ENCODE measurements at places on chromosomes 6 and 20.

GRCh38 chr20:9628141-9628540, 113.8 kb downstream of the LAMP5 start:
- peak; percentile 3 for DNase-seq

- peak; percentile 72 for DNase-seq
Measured at GRCh38 chr6:124870611-124871459, 91.4 kb upstream of the RNF217 start.

- no peak for DNase-seq
Measured at GRCh38 chr6:55530931-55531330, 48.1 kb downstream of the HMGCLL1 start.

- peak; percentile 92 for DNase-seq
Measured at GRCh38 chr6:16277101-16277981, 39.0 kb downstream of the GMPR start.

GRCh38 chr6:20569000-20569610, 34.8 kb downstream of the CDKAL1 start:
- DNase-seq: no peak

- peak; percentile 57 for DNase-seq
Measured at GRCh38 chr6:4805553-4806336, 29.5 kb downstream of the CDYL start.

DNA sequence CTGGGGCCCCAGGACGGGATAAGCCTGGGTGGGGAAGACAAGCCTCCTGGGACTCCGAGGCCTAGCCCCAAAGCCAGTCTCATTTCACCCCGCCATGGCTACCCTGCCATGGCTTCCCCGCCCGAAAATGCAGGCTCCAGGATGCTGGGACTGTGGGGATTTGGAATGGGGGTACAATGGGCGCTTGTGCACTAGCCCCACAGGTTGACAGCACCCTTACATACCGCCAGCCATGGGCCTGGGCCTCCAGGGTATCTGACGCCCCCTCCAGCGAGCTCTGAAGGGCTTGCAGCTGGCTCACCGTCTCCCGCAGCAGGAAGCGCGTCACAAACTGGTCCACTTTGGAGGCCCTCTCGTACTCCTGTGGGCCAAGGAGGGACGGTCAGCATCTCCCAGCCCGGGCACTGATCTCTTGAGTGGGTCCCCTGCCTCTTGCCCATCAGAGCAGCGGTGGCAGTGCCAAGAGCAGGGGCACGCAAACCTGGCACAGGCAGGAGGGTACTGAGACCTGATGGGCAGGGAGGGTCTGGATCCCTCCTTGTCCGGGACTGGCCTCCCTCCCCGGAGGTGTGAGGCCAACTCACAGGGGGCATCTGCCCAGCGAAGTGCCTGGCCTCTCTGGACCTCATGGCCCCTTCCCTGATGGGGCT, 2.0 kb upstream of the C20orf144 start:
- no peak for DNase-seq

- no peak for DNase-seq
Measured at GRCh38 chr6:122347280-122347679, 52.2 kb upstream of the HSF2 start.

DNA sequence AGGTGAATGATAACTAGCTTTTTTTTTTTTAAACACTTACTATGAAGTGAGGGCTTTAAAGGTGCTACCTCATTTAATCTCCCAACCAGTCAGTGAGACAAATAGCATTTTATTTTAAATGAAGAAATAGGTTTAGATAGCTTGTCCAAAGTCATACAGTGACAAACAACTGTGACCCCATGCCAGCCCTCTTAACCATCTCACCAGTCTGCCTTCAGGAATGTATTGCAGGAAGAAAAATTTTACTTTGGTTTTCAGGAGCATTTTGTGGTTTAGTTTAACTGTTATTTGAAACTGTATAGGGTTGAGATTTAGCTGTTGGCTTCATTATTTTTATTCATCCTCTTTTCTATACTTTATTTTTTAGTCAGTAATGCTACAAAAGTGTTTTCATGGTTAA, 18.6 kb downstream of the DSE start:
- no peak for DNase-seq

DNA sequence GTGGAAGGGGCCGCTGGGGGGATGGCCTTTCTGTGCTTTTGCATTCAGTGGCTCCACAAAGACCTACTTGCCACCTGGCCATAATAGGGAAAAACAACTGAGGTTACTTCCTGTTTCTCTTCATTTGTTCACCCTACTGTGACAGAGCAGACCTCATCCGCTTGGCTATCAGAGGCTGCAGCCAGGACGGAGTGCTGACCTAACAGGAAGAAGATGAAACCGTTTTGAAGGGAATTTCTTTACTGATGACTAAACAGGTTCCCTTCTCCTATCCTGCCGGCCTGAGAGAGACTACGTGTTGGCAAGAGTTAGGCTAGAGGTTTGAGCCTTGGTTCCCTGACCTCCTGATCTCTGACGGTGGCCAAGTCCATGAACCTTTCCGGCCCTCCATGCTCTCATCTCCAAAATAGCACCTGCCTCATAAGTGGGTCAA, 21.3 kb downstream of the PRR18 start:
- no peak for DNase-seq

DNA sequence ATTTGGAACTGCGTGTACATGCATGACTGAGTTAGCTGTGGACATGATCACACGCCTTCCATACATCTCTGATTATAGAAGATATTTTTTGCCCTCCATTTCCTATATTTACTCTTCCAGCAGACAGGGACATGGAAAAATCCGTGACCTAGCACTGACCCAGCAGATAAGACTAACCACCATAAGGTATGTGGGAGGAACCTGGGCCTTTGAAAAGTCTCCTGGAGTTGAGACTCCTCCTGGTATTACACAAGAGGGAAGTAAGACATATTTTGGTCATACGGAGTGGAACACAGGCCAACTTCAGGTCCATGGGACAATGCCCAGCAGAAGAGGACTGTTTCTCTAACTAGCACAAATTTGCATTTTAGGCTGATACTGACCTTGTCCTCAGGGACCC, 13.7 kb upstream of the SIRPB1 start:
- peak; percentile 9 for DNase-seq

GRCh38 chr6:8865451-8865850, 430.1 kb upstream of the SLC35B3 start:
- DNase-seq: no peak

DNA sequence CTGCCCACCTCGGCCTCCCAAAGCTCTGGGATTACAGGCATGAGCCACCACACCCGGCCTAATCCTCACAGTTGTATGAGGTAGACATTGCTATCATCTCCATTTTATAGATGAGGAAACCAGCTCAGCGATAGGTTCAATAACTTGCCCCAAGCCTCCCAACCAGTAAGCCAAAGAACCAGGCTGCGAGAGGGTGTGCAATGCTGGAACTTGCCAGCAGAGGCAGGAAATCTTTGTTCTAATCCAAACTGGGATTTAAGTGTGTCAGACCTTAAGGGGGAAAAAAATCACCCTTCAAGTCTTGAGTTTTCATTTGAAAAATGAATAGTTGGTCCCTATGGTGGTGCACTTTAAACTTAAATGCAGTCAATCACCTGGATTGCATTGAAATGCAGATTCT, 20.1 kb upstream of the RNGTT start:
- DNase-seq: peak; percentile 75

DNA sequence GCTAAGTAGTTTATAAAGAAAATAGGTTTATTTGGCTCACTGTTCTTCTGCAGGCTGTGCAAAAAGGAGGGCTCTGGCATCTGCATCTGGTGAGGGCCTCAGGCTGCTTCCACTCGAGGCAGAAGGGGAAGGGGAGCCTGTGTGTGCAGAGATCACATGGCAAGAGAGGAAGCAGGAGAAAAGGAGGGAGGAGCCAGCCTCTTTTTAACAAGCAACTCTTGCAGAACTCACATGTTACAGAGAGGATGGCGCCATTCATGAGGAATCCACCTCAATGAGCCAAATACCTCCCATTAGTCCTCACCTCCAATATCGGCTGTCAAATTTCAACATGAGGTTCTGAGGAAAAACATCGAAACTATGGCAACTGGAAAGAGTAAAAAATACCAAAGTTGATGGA, 666.6 kb upstream of the SLC35B3 start:
- DNase-seq: no peak

- no peak for DNase-seq
Measured at GRCh38 chr6:20955131-20955530, 420.9 kb downstream of the CDKAL1 start.

- DNase-seq: no peak
Measured at GRCh38 chr20:5947276-5947675, 3.1 kb downstream of the TRMT6 start.

DNA sequence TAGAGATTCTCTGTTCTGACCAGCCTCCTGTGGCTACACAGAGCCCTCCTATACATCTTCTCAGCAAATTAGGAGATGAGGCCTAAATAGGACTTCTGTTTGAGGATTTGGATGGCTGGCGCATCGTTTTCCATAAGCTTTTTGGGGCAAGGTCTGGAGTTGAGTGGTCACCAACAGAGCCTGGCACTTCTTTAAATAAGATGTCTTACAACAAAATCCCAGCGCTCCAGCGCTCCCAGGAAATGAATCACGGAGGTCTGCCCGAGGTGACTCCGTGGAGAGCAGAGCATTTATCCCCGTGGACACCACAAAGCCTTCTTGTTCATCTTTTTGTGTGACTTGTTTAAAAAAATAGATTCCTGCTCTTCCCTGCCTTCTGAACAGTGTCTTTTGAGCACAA, 75.3 kb downstream of the GNAS-AS1 start:
- DNase-seq: no peak

DNA sequence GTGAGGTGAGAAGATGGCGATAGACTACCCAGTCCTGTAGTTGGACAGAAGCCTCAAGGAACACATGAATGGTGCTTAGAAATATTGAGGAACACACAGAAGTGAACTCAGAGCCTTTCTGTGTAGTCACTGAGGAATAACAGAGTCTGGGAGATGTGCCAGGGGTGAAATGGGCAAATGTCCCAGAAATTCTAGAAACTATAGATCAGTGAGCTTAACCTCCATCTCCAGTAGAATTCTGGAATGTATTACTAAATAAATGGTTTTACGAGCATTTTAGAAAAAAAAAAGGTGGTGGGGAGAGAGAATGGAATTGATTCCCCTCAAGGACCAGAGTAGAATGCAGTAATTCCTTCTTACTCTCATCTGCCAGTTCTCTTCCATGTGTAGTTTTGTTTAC, 380.0 kb downstream of the LMBRD1 start:
- DNase-seq: peak; percentile 17

- DNase-seq: peak; percentile 66
Measured at GRCh38 chr20:59948828-59949720, 8.9 kb downstream of the FAM217B start.

- DNase-seq: no peak
Measured at GRCh38 chr6:17211101-17211500, 70.1 kb upstream of the RBM24 start.

- peak; percentile 83 for DNase-seq
Measured at GRCh38 chr6:87623248-87623647, 33.3 kb downstream of the ORC3 start.

GRCh38 chr6:108952776-108953486, 104.7 kb downstream of the ARMC2 start:
- DNase-seq: no peak

DNA sequence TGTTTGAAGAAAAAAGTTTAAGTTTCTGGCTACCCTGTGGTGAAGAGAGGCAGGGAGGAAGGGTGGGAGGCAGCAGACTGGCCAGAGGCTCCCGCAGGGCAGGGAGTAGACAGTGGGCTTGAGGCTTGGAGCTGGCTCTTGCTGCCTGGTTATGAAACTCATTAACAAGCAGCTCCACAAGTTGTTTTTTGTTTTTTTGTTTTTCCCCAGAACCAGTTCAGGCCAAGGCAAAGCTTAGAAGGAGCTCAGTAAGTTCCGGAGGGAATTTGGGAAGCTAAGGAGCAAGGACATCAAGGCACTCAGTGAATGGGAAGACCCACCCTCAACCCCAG, 4.0 kb downstream of the DLL1 start:
- DNase-seq: no peak

DNA sequence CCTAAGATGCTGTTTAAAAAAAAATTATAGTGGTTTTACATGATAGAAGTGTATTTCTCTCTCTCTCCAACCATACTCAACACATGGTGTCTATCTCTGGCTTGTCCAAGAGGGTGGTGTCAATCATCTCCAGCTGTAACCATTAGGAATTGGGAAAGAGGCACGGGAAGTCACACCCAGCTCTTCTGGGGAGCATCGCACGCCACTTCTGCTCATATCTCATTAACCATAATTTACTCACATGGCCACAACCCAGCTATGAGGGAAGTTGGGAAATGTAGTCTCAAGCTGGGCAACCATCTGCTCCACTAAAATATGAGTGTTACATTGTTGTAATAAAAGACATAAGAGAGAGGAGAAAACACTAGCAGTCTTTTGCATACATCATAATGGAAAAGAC, 30.4 kb upstream of the TSHZ2 start:
- no peak for DNase-seq

GRCh38 chr6:14464055-14464454, 346.5 kb downstream of the CD83 start:
- DNase-seq: peak; percentile 65

GRCh38 chr6:150119173-150119572, 23.7 kb upstream of the PPP1R14C start:
- peak; percentile 38 for DNase-seq

DNA sequence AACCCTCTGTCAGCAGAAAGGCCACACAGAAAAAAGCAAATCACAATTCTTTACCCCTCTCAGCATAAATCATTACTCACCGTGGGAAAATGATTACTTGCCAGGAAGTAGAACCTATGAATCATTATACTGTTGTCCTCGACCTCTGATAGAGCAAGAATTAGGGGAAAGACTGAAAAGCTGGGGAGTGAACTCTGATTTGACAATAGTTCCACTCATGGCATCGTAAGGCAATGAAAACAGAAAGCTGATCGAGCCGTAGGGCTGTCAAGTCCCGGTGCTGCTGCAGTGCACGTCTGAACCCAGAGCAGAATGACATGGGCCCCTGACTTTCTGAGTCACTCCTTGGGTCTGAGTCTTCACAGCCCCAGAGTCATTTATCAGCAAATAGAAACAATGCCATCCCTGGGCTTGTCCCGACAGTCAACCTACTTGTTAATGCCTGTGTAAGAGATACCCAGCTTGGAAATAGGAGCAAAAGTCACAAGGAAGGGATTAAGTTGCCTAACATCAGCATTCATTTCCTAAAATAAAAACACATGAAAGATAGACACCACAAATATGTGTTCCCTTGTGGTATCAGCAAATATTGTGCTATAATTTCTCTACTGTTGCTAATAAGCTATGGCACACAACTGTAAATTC, 224.8 kb upstream of the MARCKS start:
- DNase-seq: peak; percentile 94

DNA sequence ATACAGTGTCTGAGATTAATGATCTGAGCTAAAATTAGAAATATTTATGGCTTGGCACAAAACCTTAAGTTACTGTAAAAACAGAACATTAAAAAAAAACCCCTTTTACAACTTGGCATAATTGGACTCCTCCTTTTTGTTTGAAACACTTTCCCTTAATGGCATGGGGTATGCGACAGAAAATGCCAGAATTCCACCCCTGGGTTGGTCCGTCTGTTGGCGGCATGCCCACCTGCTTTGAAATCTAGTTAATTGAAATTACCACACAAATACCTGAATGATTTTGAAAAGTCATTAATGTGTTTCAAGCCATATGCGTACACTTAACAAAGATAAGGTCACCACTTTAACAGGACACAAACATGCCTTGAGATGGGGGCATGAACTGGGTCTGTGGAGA, 175.1 kb upstream of the FOXQ1 start:
- no peak for DNase-seq
